ENCODE measurements at places on chromosomes 12 and 14. TPM values are rescaled to one million over a fixed set of nuclear protein-coding genes. Genes with fewer than 3 reads are reported as not detected.

P2RX7 gene
- total RNA-seq = 3.2 TPM

DDX24 gene
- 53.2 TPM for total RNA-seq

OR6C2 gene
- not detected for total RNA-seq

TPPP2 gene
- 5.9 TPM for total RNA-seq

ASPG gene
- total RNA-seq = 112 TPM

SERPINA4 gene
- 150 TPM for total RNA-seq

PLEKHG7 gene
- 0.17 TPM for total RNA-seq

DNA sequence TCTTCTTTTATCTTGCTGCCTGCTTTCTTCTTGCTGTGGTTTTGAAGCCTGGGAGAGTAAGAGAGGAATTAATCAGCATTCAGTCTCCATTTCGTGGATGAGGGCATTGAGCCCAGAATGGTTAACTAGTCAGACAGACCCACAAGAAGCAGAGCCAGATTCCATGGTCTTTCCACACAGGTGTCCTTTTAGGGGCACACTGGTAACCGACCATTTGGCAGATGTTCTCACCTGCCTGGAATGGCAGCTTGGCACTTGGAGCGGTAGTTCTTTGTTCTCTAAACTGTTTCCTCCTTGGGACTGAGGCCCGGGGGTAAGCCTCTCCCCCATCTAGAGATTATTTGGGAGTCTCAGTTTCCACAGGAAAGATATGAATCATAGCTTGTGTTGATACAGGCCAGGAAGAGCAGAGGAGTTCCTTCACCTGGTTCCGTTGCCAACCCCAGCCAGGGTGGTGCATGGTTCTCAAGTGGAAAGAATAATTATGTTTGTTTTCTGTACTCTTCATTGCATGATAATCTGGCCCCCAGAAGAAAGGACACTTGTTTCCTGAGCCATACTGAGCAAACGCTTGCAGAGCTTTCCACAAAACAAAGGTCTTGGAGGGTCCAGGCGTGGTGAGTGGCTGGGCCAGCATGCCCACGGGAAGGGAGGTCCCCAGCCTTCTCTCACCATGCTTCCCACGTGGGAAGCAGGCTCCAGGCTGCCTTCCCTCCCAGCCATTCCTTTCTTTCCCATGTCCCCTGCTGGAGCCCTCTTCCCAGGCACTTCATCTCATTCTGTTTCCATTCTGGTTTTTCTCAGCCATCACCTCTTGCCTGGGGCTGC, 2.0 kb upstream of the KRT75 start:
- no peak for DNase-seq

DNA sequence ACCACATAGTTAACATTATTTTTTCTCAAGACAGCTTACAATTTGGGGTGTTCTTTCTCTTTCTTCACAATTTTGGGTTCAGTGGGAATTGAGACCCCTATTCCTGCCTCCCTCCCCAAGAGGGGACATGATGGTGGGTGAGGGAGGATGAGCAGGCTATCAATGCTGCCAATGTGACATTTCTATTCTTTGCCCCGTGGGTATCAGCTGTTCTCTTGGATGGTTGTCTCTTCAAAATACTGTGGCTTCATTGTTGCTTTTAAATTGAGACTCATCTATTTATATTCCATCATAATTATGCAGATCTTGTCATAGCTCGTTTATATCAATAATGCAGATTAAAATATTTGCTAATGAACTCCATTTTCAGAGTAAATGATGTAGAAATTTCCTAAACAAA, 56.5 kb upstream of the ANO4 start:
- DNase-seq = no peak

DNA sequence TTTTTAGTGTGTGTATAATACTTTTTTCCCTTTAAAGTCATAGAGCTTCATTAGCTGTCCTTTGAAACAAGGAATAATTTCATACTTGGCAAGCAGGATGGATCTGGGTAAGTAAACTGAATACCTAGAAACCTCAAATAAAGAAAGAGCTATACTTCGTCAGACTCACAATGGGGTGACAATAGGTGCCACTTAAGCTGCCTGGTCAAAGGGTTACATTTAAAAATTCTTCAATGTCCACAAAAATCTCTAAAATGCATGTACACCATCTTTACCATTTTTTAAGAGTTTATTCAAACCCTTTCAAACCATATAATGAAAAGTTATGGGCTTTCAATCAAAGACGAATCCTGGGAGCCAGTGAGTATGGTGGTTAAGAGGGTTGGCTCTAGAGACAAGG, 3.1 kb downstream of the GIT2 start:
- DNase-seq = no peak

DNA sequence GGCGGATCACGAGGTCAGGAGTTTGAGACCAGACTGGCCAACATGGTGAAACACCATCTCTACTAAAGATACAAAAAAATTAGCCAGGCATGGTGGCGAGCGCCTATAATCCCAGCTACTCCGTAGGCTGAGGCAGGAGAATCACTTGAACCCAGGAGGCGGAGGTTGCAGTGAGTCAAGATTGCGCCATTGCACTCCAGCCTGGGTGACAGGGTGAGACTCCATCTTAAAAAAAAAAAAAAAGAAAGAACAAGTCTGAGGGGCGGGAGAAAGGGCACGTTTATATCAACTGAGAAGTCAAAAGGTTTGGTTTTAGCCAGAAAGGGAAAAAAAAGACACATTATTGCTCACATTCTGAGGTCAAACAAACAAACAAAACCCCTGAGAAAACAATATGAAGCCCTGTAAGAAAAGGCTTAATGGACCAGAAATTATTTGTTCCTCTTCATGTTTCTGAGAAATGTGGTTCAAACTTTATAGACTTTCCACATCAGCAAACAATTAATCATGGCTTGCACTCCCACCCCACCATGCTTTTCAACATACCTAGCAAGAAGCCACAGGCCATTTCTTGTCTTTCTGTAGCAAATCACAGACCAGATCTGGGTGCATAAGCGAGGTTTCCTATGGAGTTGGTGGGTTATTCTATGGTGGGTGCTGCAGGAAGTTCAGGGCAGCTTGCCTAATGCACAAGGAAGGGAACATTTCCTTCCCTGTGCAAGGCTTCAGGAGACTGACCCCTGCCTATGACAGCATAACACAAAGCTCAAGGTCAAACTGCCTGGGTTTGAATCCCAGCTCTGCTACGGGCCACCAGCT, 80.1 kb downstream of the SSPN start:
- no peak for DNase-seq

- no peak for DNase-seq
Measured at GRCh38 chr14:87916103-87916885, 76.7 kb downstream of the GALC start.

DNA sequence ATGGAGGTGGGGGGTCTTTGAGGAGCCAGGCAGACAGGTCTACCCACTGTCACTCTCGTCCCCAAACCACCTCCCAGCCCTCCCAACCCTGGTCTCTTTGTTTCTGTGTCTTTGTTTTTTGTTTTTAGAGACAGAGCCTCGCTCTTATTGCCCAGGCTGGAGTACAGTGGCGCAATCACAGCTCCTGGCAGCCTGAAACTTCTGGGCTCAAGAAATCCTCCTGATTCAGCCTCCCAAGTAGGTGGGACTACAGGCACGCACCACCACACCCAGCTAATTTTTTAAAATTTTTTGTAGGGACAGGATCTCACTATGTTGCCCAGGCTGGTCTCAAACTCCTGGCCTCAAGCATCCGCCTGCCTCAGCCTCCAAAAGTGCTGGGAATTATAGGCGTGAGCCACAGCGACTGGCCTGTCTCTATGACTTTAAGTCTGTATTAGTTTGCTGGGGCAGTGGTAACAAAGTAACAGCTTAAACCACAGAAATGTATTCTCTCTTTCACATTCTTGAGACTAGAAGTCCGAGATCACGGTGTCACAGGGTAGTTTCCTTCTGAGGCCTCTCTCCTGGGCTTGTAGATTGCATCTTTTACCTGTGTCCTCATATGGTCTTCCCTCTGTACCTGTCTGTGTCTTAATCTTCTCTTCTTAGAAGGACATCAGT, 26.1 kb downstream of the DTX1 start:
- DNase-seq = no peak

- no peak for DNase-seq
Measured at GRCh38 chr12:14514946-14515345, 52.7 kb downstream of the PLBD1 start.

GRCh38 chr12:11633968-11634367, 15.5 kb upstream of the ETV6 start:
- no peak for DNase-seq

Data from liver (tissue), 10 donors.